ENCODE measurements at places on chromosomes 16 and 17.

DNA sequence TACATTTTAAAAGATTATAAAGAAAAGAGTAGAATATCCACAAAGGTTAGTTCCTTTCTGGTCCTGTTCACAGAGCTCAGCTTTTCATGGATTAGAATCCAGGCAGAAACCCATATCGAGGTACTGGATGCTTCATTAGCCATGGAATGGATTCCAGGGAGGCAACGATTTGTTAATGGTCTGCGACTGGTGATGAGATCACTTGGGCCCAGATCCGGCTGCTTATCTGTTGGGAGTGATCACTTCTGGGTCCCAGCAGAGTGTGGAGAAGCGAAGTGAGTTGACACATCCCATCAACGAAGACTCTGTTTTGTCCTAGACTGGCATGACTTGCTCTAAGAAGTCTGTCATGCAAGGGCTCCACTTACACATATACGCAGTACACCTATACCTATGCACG is 165.8 kb downstream of the MAF start:
- no peak for DNase-seq

GRCh38 chr17:2690165-2691068 is 21.1 kb downstream of the CLUH start:
- DNase-seq: no peak

DNA sequence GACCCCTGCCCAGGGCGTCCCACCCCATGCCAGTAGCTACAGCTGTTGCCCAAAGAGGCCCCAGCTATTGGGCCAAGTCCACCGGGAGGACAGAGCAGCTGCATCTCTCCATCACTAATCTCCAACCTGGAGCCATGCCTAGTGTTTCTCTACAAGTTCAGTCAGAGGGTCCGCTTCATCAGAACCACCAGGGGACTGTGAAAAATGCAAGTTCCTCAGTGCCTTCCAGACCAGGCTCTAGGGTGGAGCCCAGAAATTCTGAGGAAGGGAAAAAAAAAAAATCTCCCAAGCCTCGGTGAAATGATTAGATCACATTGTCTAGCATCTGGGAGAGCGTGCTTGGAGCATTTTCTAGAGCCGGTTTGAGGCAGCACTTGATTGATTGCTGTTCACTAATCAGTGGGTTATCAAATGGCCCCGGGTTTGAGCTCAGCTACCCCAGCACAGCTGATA is 22.4 kb upstream of the HERPUD1 start:
- DNase-seq: no peak

DNA sequence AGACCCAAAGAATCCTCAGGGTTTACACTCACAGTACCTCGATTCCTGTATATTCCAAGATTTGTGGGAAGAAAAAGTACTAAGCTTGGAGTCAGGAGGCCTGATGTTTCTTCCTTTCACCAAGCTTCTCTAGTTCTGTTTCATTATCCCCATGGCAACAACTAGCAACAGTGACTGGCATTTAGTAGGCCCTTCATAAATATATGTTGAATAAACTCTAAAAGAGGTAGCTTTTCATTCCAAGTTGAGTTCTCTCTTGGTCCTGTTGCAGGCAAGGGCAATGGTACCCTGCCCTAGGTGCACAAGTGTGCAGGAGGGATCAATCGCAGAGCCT is 527 bp upstream of the UBE2Z start:
- DNase-seq: no peak

DNA sequence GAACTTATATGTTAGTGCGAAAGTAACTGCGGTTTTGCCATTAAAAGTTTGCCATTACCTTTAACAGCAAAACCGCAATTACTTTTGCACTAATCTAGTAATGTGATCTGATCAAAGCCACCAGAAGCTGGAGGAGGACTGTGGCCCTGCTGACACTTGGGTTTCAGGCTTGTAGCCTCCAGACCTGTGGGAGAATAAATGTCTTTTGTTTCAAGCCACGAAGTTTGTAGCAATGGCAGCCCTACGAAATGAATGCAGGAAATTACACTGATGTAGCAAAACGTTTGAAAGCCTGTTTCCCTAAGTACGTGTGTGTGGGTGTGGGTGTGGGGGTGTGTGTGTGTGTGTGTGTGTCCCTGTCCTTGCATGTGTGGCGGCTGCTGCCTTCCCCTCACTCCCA is 66.6 kb downstream of the WSB1 start:
- no peak for DNase-seq

- no peak for DNase-seq
These were observed 10.9 kb downstream of the GRIN2C start for GRCh38 chr17:74848656-74849399.

DNA sequence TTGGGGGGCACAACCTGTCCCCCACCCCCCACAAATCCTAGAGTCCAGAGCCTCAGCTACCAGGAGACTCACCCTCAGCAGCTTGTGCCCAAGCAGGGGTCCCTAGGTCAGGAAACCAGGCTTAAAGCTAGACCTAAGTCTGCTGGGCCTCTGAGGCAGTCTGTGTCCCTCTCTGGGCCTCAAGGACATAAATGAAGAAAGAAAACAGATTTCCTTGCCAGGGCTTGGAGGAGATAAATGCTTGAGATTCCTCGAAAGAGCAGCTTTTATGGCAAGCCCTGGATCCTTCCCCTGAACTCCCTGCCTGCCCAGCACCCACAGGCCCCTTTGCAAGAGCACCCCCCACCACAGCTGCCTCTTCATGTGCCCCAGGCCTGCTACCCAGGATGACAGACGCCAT is 3.3 kb downstream of the SRCIN1 start:
- DNase-seq: no peak

- DNase-seq: no peak
These were observed 68.3 kb downstream of the MSI2 start for GRCh38 chr17:57324631-57325030.

DNA sequence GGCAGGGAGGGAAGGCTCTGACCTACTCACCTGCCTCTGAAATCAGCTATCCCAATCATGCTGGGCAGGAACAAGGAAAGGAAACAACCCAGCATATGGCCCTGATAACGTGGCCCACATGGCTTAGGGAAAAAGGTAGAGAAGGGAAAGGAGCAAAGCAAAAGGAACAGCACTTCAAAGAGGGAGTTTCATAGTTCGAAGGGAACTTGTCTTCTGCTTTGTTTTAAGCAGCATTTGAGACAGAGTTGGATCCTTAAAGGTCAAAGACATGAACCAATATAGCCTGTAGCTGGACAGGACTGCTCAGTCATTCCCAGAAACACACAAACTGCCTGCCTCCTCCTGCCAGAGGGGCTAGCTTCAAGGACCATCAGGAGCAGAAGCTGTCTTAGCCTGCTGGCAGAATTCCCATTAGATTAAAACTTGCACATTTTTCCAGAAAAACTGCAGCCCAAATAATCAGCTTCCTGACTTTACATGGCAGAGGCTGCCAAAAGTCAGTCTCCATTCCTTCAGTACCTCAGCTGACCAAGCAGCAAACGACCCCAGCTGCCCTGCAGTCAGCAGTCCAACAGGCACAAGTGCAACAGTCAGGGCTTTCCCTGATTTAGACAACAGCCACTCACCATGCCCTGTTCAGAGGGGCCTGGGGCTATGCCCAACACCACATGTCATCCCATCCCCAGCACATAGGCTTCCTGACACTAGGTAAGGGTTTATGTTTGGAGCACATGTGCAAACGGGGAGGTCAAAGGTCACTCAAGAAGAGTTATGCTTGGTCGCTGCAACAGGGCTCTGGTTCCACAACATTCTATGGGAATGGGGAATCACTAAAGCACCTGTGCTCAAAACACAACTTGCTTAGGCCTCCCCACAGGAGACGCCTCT is 32.5 kb downstream of the RANBP10 start:
- DNase-seq: no peak

DNA sequence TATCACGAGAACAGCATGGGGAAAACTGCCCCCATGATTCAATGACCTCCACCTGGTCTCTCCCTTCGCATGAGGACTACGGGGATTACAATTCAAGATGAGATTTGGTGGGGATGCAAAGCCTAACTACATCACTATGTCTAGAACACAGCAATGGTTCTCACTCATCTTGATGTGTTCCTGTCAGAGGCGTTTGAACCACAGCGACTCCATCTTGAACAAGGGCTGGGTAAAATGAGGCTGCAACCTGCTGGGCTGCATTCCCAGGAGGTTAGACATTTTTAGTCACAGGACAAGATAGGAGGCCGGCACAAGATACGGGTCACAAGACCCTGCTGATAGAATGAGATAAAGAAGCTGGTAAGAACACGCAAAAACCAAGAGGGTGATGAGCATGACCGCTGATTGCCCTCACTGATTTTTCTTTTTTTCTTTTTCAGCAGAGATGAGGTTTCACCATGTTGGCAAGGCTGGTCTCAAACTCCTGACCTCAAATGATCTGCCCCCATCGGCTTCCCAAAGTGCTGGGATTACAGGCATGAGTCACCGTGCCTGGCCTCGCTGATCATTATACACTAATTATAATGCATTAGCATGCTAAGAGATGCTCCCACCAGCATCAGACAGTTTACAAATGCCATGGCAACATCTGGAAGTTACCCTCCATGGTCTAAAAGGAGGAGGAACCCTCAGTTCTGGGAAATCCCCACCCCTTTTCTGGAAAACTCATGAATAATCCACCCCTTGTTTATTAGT is 3.0 kb upstream of the PPY start:
- DNase-seq: no peak

DNA sequence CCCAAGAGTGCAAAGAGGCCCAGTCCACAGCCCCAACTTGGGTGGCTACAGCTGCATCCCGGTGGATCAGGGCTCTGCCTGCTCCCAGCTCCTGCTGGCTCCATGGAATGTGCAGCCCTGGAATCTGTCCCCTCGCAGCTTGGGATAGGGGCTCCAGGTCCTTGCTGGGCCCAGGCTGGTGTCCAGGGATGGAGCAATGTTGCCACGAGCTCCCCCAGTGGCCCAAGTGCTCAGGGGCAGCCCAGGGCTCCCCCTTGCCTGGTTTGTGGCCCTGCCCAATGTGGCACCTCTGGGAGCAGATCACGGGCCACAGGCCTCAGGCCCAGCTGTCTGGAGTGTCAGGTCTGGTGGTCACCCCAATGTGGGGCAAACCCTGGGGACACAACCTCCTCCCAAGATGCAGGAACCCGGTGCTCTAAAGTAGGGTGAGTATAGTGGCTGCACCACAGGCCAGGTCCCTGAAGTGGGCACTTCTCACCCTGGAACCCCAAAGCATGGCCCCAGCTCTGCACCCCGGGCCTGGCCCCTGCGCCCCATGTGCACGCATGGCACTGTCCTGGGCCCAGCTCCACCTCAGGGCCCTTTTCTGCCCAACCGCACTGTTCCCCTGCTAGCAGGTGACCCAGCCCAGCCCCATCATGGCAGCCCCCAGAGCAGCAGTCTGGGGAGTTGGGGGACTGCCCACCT is 14.8 kb upstream of the DNAH9 start:
- DNase-seq: no peak

- DNase-seq: no peak
These were observed 164.7 kb downstream of the ABCA8 start for GRCh38 chr17:68790492-68790891.

- DNase-seq: no peak
These were observed 52.2 kb downstream of the NDE1 start for GRCh38 chr16:15701975-15702970.

- peak; percentile 91 for DNase-seq
These were observed at the start of gene OR1F1 for GRCh38 chr16:3187798-3188674. Gene OR1F1, plus strand, starts transcription at chr16:3188204.

DNA sequence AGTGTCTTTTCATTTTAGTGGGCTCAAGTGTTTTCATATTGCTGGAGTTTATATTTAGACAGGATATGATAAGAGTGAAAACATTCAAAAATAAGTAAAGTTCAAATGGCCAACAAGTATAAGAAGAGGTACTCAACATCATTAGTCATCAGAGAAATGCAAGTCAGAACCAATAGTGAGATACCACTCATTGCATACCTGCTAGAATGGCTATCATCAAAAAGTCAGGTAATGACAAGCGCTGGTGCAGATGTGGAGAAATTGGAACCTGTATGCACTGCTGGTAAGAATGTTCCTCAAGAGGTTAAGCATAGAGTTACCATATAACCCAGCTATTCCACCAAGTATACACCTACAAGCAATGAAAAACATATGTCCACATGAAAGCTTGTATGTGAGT is 87.8 kb downstream of the WNT3 start:
- no peak for DNase-seq

DNA sequence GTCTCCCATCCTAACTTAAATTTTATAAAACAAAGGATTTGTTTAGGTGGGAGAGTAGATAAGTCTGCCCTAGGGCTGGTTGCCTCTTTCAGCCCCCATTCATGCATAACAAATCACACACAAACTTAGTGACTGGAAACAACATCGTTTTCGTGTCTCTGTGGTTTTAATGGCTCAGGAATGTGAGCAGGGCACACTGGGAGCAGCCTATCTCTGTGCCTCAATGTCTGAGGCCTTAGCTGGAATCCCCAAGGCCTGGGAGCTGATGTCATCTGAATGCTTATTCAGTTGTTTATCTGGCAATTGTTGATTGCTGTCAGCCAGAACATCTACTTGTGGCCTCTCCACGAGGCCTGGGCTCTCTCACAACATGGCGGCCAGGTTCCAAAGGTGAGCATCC is 101.9 kb upstream of the HSBP1 start:
- no peak for DNase-seq

- no peak for DNase-seq
These were observed 56.6 kb downstream of the TMEM186 start for GRCh38 chr16:8740775-8741355.

DNA sequence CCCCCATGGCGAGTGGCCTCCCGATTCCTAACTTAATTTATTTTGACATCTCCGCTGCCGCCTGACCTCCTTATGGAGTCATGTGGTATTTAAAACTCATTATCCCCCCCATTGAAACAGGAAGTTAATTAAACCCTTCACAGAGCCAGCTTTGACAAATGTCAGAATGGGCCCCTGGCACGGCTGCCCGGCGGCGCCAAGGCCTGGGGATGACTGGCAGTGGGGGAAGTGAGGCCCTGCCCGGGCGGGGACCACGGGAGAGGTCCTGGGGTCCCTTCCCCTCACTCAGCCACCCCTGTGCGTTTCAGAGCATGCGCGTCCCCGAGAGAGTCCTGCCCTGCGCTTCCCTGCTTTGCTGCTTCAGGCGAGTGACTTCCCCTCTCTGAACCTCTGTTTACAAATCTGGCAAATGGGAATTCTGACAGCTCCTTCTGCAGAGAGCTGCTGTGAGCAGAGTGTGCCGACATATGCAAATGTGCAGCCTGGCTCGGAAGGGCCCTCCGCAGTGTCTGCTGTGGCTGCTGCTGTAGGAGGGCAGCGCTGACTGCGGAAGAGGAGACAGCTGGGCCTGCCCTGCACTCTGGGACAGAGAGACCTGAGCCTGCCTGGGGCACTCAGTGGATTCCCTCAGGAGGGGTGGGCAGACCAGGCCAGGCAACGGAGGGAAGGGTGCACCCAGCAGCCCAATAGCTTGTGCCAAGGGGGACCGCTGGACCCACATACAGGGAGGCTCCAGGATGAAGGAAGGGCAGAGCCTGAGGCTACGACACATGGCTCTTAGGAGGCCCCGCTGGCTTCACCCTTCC is 4.4 kb upstream of the ZFPM1 start:
- DNase-seq: no peak

GRCh38 chr16:82201926-82202325 is 31.9 kb upstream of the MPHOSPH6 start:
- DNase-seq: no peak

GRCh38 chr16:56866955-56867830 is 2.2 kb downstream of the SLC12A3 start:
- peak; percentile 55 for DNase-seq

- DNase-seq: peak; percentile 74
These were observed 550 bp upstream of the RNF213 start for GRCh38 chr17:80260069-80260535.

GRCh38 chr17:71342737-71343136 is 778.1 kb upstream of the SOX9 start:
- DNase-seq: no peak
